ENCODE measurements at places on chromosomes 4 and X.

- DNase-seq: no peak
Observed at GRCh38 chr4:135604531-135604930, 1402.9 kb upstream of the PABPC4L start.

- DNase-seq: peak; percentile 94
Observed at GRCh38 chr4:56907489-56908205, at the start of gene REST. Gene REST (plus strand): TSS chr4:56907900. CDS start chr4:56910639, 2,739 bp downstream.

- peak; percentile 13 for DNase-seq
Observed at GRCh38 chrX:63350465-63350877, 661 bp downstream of the SPIN4 start.

- DNase-seq: no peak
Observed at GRCh38 chr4:55358668-55359067, 12.6 kb downstream of the SRD5A3 start.

DNA sequence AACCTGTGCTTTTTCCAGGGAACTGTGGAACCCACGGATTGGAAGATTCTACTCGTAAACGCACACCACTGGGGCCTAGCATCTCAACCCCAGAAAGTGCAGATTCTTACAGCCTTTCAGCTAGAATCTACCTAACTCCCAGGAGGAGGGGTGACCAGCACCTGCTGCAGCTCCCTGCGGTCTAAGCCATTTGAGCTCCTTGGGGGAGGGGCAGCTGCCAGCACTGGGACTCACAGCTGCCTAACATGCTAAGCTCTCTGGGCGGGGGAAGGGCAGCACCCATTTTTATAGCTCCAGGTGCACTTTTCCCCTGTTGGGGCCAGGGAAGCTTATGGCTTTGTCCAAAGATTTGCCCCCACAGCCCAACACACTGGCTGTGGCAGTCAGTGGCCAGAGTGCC is 595.7 kb upstream of the EPHA5 start:
- DNase-seq: no peak

DNA sequence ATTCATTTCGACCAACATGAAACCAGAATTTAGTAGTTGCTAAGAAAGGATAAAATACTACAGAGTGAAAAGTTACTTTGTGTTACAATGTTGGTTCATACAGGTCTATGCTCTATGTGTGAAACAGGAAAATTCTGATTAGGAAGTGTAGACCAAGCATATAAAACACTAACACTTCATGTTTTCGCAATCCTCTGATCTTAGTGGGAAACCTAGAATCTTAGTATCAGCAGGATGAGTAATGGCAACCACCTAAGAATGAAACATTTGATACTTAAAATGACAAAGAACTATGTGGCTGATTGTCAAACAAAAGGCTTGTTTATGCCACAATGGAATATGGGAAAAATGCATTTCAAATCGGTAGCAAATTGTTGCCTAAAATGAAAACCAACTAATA is 116.1 kb downstream of the AMMECR1 start:
- DNase-seq: no peak

- no peak for DNase-seq
Observed at GRCh38 chrX:48751343-48751742, 10.2 kb upstream of the GLOD5 start.

DNA sequence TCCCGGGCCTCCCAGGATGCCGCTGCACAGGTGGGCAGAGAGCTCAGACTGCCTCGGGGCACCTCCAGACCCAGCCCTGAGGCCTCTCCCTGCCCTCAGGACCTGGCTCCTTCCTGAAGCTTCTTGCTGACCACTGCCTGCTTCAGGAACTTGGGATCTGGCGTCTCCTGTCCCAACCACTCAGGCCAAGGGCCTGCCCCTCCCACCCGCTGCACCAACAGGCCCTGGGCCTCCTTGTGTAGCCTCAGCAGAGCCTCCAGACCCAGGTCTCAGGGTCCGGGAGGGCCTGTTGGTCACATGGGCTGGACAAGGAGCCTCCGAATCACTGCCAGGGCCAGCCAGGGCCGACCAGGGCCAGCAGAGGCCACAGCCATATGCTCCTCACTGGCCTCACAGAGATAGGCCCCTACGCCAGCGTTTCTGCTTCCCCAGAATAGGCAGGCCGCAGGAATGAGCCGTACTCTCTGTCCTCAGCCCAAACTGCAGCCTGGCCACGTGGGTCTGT is 2.8 kb downstream of the MXD4 start:
- no peak for DNase-seq

DNA sequence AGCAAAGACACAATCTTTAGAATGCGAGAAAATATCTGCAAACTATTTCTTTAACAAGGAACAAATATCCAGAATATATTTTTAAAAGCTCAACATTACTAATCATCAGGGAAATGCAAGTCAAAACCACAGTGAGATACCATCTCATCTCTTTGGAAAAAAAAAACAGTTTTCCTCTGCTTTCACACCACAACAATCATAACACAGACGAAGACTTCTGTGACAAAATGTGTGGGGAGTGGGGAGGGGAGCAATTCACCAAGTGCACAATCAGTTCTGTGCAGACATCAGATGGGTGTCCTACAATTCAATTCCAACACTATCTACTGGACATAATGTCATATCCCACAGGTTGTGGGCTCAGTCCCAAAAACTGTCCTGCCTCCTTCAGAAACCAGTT is 293.2 kb upstream of the SLC7A11 start:
- no peak for DNase-seq

- no peak for DNase-seq
Observed at GRCh38 chr4:36573441-36573840, 292.0 kb downstream of the DTHD1 start.

GRCh38 chr4:129350834-129351721 is 255.1 kb downstream of the C4orf33 start:
- peak; percentile 35 for DNase-seq

DNA sequence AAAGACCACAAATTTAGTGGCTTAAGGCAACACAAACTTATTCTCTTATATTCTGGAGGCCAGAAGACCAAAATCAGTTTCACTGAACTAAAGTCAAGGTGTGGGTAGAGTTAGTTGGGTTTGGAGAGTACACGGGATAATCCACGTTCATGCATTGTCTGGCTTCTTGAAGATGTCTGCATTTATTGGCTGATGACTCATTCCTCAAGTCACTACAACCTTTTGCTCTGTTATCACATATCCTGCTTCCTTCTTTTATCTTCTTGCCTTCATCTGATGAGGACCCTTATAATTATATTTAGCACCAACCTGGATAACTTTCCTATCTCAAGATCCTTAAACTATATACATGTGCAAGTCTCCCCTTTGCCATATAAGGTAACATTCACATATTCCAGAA is 590.0 kb downstream of the FSTL5 start:
- DNase-seq: no peak

DNA sequence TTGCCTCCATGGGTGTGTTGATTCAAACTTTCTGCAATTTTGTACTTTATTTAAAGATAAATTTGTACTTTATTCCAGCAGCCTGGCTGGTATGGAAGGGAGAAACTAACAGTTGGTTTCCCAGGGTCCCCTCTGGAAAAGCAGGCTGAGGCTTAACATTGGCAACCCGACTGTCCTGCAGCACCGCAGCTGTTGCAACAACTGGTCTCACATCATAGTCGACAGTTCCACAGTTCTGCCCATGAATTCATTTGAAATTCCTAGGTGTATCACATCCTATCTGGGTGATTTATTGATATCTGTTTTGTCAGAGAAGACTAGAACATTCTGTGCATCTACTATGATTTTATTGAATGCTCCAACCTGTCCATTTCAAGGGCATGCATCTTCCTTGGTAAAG is 98.8 kb upstream of the GATB start:
- DNase-seq: no peak

DNA sequence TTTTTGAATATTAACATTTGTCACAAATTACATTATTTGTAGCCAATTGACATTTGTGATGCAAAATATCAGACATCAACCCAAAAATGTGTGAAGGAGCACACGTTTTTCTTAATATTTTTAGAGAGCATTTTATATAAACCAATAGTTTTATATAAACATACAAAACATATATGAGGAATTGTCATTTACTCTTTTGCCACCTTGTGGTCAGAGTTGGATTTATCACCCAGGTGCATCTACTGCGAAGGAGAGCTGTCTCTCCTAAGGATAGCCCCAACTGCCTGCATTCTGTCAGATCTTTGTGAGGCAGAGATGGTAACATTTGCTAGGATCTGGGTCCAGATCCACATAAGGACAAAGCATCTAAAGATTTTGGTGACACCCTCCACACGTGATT is 2.5 kb upstream of the USP27X start:
- peak; percentile 15 for DNase-seq

- no peak for DNase-seq
Observed at GRCh38 chr4:156972379-156973015, 898 bp upstream of the PDGFC start.

DNA sequence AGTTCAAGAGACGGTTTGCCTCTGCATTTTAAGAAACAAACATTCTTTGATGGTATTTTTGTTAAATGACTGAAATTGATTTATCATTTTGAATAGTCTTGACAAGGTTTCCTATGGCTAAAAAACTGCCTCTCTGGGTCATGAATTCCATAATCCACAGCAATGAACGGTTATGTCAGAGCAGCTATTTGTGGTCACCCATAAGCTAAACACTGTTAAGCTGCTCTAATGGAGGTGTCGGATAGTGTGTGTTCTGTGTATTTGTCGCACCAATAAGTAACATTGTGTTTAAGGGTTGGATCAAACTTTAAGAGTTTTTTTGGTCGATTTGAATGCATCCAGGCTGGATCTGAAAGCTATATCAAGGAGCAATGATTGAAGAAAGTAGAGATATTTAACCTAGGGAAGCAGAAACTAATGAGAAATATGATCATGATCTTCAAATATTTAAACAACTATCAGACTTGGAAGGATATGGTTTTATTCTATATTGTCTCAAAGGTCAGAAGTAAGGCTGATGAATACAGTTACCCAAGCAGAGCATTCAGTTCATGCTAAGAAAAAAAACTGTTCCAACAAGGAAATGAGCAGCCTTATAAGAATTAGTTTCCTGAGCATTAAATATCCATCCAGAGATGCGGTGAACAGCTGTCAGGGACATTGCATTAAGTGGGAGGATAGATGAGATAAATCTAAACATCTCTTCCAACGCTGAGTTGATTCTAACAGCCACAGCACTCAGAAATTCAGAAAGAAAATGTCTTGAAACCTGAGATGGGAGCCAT is 232.3 kb upstream of the RPS6KA3 start:
- DNase-seq: no peak

GRCh38 chrX:116282751-116283150 is 112.2 kb downstream of the AGTR2 start:
- no peak for DNase-seq

DNA sequence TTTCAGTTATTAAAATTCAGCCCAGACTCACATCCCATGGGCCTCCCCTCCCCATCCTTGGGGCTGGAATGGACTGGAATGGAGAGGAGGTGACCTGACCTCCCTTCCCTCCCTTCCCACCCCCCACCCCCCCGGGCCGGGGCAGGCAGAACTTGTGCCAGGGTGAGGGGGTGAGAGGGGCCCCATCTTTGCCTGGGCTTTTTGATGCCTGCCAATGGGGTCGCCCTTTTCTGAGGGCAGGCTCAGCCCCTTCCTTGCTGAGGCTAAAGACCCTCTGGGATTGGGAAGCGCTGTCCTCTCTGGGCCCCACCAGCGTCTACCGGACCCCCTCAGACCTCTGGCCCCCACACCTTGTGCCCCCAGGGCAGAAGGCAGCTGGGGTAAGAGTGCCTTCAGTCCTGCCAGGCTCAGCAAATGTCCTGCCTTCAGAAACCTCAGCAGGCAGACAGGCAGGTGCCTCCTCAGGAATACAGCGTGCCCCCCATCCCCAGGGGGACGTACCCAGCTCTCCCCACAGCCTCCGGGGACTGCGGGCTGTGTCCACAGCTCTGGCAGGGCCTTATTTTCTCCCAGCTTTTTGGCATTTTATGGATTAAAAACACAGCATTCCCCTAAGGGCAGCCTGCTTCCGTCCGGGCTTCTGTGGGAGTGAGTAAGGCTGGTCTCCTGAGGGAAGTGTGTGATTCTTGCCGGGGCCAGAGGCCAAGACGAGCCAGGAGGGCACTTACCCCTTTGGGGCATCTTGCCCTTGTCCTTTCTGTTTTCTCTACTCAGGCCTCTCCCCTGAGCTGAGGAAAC is 12.6 kb upstream of the CCNQ start:
- DNase-seq: no peak

GRCh38 chr4:53908661-53909078 is 155.7 kb downstream of the CHIC2 start:
- DNase-seq: peak; percentile 56

DNA sequence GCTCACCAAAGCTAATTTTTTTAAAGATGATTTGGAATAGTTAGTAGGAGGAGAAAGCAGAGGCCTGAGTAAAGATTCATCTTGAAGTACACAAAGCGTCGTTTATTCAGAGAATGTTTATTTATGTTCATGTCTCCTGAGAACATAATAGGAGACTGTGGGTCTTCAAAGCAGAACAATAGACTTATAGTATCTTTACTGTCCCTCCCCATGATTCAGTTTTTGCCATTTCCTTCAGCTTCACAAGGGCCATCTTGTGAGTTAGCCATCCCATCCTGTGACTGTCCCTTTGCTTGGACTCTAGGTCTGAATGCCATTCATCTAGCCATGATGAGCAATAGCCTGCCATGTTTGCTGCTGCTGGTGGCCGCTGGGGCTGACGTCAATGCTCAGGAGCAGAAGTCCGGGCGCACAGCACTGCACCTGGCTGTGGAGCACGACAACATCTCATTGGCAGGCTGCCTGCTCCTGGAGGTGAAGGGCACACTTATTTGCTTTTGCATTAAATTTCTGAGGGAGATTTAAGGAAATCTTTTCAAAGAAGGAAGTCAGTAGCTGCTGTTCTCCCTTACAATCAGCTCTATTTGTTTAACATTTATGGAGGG is 105.8 kb downstream of the NFKB1 start:
- no peak for DNase-seq

DNA sequence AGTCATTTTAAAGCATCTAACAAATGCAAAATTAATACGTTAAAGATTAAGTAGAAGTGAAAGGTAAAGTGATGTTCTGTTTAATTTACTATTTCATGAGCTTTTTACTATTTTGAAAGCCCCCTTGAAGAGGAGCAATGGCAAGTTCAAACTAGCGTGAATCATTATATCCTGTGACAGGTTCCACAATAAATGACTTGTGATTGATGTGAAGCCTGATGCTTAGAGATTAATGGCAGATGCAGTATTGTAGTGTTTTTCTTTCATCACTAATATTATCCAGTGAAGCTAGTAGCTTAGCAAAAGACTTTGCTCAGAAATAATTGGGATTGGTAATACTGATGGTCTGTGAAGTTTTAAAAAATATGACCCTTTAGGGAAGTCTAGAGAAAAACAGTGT is 57.3 kb downstream of the STOX2 start:
- no peak for DNase-seq

GRCh38 chrX:22652596-22652995 is 347.2 kb upstream of the DDX53 start:
- peak; percentile 65 for DNase-seq

All from iPS-NIHi11 (cell line).